Suppressor macrophage (primary cell): ENCODE measurements at places on chromosomes 13 and 19.

GRCh38 chr13:67259208-67259607 is 29.1 kb upstream of the PCDH9 start:
- no peak for DNase-seq

DNA sequence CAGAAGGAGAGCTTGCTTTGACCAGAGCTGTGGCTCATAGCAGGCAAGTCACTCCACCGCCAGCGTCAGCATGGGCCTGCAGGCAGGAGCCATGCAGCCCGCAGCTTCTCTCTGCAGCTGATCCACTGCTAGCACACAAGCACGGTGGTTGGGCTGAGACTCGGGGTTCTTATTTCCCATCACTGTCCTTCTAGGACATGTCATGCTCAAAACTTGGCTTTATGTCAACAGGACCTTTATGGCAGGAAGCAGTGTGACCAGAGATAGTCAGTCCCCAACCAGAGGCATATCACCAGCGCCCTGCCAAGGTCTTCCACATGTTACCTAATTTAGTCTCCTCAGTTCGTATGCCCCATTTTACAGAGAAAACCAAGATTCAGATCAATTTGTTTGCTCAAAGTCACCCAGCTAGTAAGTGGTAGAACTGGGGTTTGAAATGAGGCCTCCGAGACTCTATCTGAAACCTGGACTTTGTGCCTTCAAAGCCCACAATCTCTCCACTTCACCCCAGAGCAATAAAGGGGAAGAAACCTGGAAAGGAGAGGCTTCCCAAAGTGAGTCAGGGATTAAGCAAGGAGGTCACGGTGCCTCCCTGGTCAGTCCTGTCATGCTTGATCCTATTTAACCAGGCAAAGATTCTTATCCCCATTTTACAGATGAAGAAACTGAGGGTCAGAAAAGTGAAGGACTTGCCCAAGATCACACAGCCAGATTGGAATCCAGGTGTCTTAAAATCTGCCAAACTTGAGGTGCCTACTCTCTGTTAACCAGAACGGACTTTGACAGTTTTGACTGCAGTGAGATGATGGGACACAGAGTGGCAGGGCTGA is 5.1 kb downstream of the TMEM272 start:
- DNase-seq, result no peak

GRCh38 chr13:105084931-105085330 is 1450.5 kb downstream of the EFNB2 start:
- DNase-seq, result no peak

DNA sequence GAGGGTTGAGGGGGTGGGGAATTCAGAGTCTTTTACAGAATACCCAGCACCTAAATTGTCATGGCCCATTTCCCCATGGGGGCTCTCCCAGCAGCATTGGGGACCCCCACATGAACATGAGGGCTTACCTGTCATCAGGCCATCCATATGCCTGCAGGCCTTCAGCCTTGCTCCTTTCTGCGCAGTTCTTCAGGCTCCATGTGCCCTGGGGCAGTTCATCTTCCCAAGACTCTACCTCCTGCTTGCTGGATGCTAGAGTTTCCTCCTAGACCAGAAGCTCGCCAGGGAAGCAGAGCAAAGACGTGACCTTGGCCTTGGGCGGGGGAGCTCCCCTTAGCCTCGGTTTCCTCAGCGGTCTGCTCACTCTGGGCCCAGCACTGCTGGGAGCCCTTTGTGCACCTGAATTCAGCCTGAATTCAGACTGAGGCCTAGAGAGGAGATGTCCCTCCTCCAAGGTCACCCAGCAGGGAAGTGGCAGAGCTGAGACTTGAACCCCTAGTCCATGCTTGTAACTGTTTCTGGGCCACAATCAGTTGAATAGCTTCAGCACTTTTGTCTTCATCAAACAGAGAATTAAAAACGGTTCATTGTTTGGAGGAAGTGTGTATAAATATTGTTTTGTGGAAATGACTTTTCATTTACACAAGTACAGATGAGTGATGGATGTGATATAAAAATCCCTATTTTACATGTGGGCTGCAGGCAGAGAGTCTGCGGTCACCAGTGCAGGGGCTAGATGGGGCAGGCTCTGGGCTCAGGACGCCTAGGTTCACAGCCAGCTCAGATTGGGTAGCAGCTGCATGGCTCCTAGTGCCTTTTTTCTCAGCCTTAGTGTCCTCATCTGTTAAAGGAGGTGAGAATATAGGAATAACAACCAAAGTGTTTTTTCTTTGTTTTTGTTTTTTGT is 9.5 kb downstream of the PPP5C start:
- no peak for DNase-seq

- no peak for DNase-seq
These were observed 3.0 kb downstream of the IFI30 start for GRCh38 chr19:18176367-18177310.

DNA sequence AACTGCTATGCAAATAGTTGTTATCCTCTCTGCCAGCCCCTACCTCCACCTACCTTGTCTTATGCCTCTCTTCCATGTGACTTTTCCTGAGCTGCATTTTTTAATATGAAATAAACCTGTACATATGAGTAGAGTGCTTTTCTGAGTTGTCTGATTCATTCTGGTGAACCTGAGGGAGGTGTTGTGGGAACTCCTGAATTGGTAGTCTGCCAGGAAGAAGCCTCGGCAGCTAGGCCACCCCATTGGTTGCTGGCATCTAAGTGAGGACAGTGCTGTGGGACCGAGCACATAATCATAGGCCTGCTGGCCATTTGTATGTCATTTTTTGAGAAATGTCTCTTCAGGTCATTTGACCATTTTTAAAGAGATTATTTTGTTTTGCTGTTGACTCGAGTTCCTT is 1146.8 kb downstream of the UQCRFS1 start:
- no peak for DNase-seq

GRCh38 chr19:47765523-47766358 is 12.8 kb upstream of the SELENOW start:
- peak; percentile 65 for DNase-seq

DNA sequence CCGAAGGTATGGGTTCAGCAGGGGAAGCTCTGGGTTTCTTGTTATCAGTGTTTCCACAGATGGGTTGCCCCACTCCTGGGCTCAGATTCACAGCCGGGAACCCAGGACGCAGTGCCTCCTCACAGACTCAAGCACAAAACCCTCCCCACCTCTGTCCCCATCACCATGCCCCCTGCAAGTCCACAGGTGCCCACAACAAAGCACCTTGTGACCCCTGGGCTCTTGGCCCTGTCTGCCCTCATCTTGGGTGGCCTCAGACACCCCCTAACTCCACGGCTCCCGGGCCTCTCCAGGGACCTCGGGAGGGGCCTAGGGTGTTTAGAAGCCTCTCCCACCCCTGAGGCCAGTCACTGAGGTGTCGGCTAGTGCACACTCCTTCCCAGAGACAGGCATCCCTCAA is 231.7 kb downstream of the TUBA3C start:
- DNase-seq, result no peak

DNA sequence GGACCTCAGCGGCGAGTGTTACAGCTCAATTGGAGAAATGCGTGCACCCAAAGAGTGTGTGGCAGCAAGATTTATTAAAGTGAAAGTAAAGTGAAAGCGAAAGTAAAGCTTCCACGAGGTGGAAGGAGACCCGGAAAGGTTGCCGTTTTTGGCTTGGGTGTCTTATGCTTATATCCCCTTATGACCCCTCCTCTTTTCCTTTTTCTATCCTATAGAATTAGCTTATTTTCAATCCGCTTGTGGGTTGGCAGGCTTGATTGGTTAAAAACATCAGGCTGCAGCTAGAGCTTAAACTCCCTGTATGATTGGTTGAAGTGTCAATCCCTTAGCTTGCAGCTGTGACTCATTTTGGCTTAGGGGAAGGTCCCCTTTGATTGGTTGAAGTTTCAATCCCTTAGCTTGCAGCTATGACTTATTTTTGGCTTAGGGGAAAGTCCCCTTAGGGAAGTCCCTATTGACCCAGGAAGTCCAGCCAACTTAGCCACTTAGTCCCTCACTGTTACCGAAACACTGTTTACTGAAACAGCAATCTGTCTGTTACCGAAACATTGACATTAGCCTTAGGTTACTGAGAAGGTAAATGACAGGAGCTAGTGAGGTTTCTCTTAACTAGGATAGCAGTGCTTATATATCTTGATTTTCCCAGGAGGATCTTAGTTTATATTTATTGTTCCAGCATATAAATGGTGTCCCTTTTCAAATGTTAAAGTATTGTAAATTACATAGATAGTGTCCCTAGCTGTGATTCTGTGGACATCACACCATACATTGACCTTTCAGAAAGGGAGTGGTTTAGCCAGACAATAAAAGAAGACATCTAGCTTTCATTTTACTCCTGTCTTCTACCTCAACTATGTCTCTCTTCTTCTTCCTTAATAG is 575.8 kb downstream of the DACH1 start:
- peak; percentile 91 for DNase-seq

- DNase-seq, result no peak
These were observed 1.4 kb upstream of the VSTM2B start for GRCh38 chr19:29524201-29524911.
